Erythroblast (primary cell): ENCODE measurements at places on chromosomes 1 and 21.

DNA sequence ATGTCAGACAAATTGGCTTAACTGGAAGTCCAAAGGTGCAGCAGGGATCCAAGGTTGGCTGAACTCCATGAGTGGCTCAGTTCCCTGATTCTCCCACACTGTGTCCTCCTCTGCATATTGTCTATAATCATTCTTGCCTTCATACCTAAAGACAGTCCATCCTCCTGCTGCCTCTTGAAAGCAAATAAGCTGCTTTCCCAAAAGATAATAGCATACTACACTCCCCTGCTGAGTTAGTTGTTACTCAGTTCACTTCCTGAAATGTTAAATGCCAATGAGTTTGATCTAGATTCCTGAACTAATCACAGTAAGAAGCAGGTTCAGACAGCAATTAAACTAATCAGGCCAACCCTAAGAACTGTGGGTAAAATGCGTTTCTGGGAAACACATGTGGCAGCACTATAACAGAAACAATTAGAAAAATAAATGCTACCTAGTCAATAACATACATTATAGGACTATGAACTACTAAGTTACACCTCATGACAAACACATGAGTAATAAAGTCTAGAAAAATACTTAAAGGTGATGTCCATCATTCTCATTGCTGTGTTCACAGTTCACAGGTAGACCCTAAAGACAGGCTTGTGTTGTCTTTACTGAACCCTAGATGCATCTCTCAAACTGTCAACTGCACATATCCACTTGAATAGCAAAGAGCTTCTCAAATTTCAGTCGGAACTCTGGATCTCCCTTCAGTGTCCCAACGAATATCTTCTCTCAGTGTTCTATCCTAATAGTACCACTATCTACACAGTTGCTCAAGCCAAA, 50.8 kb upstream of the BOLA1 start:
- DNase-seq, result no peak

GRCh38 chr1:39876144-39876543, 7.2 kb downstream of the TRIT1 start:
- no peak for DNase-seq

GRCh38 chr1:101285922-101286570, 49.2 kb downstream of the S1PR1 start:
- DNase-seq, result no peak

- DNase-seq, result peak; percentile 76
Observed at GRCh38 chr21:45405271-45405818, 380 bp downstream of the COL18A1 start.

DNA sequence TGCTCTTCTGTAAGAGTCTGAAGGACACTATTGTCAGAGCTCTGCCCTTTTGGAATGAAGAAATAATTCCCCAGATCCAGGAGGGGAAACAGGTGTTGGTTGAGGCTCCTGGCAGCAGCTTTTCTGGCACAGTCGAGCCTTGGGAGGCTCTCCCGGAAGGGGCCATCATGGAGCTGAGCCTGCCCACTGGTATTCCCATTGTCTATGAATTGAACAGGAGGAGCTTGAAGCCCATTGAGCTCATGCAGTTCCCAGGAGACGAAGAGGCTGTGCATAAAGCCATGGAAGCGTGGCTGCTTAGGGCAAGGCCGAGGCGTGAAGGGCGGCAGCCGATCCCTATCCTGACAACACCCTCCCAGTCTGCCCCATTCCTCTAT, 26.6 kb downstream of the UBE4B start:
- DNase-seq, result no peak
